ENCODE measurements at places on chromosomes 4 and X.

GRCh38 chr4:81648576-81649275 is 177.0 kb upstream of the RASGEF1B start:
- no peak for DNase-seq

GRCh38 chrX:20361890-20362262 is 95.2 kb upstream of the RPS6KA3 start:
- no peak for DNase-seq

DNA sequence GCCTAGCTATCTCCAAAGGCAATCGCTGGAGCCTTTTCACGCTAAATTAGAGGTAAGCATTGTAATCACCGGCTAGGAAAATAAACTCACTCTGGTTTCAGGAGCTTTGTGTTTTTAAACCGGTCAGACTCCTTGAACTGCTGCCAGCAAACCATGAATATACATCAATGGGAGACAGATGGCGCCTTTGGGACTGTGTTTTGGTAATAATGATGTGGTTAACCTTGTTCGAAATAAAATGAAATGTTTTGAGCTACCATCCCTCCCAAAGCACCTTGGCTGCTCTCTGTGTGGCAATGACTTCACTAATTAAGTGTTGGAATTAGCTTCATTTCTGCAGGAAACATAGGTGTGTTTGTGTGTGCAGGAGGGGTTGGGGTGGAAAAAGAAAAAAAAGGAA is 65.3 kb downstream of the CLNK start:
- peak; percentile 65 for DNase-seq

- DNase-seq = no peak
These were observed 11.9 kb upstream of the SH3KBP1 start for GRCh38 chrX:19899217-19899788.

GRCh38 chr4:182724414-182724813 is 192.8 kb downstream of the DCTD start:
- no peak for DNase-seq

- no peak for DNase-seq
These were observed 243.8 kb upstream of the LDB2 start for GRCh38 chr4:17142232-17142711.

DNA sequence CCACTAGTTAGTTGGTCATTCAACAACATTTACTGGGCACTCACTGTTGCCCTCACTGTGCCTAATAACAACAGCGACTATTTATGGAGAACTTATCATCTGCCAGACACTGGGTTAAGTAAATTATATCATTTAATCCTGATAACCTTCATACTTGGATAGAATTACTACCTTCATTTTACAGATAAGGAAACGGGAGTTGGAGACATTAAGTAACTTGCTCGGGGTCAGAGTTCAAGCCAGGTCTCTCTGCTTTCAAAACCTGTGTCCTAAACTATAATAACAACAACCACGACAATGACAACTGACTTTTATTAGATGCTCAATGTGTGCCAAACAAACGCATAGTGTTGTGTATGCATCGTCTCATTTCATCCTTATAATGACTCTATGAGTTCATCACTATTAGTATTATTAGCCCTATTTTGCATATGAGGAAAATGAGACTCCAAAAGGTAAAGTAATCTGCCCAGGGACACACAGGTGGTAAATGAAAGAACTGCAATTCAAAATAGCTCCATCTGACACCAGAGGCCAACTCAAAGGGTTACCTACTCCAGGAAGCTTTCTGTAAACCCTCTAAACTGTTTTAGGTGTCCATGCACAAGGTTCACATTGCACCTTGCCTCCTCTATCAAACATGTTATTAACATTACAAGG is 98.4 kb upstream of the ACSL4 start:
- no peak for DNase-seq

DNA sequence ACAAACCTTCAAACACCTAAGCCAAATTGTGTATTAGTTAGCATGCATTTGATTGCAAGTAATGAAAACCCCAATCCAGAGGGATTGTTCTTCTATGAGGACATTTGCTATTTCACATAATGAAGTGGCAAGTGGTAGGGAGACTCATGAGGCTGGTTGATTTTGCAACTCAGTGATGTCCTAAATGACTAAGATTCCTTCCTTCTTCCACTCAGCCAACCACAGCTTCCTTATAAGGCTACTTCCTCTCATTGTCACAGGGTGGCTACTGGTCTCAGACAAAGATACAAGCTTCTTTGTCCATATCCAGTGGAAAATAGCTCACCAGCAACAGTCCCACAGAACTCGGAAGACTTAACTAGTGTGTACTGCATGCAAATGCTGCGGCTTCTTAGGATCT is 5.3 kb upstream of the OTC start:
- no peak for DNase-seq

DNA sequence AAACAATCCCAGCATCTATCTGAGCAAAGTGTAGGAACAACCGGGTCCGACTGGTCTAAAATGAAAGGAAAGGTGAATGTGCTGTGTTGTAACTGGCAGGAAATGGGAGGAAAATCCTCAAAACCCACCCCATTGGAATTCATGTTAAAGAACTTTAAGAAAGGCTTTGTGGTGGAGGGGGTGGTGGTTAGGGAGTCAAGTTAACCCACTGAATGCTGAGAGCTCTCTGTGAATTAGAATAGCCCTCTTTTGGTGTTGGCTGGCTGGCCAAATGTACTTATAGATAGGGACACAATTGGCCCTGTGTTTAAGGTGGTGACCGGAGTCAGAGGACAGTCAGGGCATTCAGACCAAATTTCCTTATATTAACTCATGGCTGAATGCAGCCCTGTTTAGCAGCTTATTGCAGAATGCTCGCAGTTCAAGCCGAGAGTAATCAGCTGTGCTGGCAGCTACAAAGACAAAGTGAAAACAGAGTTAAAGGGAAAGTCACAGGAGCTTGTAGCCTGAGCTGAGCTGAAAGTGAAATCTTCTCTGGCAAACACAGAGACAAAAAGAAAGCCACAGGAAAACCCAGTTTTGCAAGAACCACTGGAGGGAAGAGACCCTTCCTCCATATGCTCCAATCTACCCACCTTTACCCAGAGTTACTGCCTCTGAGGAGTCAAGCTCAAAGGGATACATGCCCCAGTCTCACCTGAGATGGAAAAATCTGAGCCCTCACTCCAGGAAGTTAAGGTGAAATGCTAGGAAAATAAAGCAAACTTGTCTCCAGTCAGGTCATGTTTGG is 38.5 kb upstream of the UGT2B7 start:
- no peak for DNase-seq

- no peak for DNase-seq
These were observed at the start of gene MGARP for GRCh38 chr4:139279760-139280620. Gene MGARP (minus strand): TSS chr4:139280225. CDS start chr4:139280158, 67 bp downstream.

DNA sequence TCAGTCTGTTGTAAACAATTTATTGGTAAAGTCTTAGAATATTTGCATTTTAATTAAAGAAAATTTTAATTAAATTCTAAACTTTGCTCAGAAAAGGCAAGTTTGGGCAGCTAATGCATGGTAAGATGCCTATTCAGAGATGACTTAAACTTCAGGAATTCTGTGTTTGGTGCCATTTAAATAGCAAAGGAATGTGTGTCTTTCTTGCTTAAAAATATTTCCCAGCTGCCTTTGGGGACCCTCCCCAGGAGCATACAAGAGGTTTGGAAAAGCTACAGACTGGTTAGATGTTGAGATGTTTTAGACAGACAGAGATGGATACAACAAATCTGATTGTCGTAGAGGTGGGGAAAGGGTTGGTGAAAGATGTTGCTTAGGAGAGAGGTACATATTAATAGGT is 36.5 kb downstream of the AFF2 start:
- no peak for DNase-seq

- DNase-seq = no peak
These were observed 57.3 kb upstream of the CXCL8 start for GRCh38 chr4:73683033-73683432.

DNA sequence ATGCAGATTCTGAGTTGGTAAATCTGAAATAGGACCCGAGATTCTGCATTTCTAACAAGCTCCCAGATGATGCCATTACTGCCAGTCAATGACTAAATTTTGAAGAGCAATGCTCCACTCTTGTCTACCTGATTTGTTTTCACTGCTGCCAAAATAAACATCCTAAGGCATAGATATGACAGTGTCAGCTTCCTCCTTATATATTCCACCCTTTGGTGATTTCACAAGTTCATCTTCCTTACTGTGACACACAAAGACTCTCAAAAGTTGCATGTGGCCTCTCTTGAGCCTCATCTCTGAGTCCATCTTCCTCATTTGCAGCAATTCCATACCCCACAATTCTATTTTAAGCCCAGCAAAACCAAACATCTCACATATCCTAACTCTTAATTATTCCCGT is 110.9 kb downstream of the FBXW7 start:
- no peak for DNase-seq

- no peak for DNase-seq
These were observed at the start of gene PAK3 for GRCh38 chrX:111095974-111096895. Gene PAK3 (plus strand): TSS chrX:111096191. CDS start chrX:111123104, 26,913 bp downstream.

DNA sequence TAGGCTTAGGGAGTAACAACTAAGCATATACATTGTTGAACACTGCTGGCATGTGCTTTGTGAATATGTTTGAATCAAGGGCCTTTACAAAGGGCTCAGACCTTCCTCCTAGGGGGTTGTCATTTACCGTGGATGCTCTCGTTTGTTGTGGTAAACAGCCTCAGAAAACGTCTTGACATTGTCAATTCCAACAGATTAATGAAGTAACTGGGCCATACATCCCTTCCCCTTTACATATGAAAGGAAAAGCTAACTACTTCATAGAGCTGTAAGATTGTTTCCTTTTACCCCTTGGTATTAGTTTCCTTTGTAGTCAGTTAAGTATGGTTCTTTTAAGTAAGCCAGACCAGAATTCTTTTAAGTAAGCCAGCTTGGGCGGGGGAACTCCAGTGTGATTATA is 42.9 kb downstream of the FAT4 start:
- DNase-seq = no peak

DNA sequence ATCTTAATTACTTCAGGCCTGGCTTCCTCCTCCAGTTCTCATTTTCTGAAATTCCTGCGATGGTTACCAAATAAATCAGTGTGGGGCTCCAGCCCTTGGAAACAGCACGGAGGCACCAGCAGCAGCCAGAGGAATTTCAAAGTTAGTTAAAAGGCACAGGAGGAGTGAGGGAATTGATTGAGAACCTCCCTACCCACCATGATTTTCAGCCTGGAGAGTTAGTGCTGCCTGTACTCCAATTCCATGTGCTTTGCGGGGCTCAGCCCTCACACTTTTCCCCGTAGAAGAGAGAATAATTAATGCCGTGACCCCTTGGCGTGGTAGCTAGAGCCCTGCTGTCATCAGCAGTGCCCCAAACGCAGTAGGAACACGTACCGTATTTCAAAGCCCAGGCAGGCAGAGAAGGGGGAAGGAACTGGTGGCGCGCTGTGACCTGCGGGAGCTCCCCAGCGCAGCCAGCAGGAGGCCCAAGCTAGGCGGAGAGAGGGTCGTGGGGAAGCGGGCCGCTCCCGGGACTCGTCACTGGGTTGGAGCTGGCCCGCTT is 84.0 kb upstream of the IGFBP7 start:
- DNase-seq = no peak

DNA sequence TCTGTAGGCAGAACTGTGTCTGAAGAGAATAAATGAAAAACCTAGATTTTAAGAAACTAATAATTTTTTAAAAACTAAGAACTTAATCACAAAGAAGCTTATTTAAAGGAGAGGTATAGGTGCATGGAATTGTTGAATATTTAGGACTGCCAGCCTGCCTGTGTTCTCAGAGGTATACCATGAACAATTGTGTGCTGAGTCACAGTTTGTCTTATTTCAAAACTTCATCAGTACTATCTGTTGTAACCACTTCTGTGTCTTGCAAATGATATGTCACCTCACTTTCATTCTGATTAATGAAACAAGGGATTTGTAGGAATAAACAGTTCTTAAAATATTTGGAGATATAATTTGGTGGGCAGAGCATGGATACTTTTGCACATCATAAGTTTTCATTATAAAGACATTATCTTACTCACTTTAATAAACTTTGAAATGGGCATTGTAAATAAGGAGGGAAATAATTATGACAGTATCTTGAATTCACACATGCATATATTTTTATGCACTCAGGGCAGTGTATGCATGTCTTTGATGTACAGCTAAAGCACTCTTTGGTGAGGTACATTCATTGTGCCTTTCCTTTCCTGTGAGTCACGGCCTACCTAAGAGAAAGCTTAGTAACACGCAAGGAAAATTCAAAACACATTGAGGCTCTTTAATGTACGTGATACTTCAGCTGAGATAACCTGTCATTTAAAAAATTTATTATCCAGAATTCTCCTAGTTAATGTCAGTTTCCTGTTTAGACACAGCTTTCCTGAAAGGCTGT is 31.7 kb downstream of the STOX2 start:
- DNase-seq = no peak

GRCh38 chrX:1763294-1763693 is 148.4 kb downstream of the ASMT start:
- DNase-seq = no peak

- no peak for DNase-seq
These were observed 113.4 kb downstream of the CEP135 start for GRCh38 chr4:56062106-56062505.

DNA sequence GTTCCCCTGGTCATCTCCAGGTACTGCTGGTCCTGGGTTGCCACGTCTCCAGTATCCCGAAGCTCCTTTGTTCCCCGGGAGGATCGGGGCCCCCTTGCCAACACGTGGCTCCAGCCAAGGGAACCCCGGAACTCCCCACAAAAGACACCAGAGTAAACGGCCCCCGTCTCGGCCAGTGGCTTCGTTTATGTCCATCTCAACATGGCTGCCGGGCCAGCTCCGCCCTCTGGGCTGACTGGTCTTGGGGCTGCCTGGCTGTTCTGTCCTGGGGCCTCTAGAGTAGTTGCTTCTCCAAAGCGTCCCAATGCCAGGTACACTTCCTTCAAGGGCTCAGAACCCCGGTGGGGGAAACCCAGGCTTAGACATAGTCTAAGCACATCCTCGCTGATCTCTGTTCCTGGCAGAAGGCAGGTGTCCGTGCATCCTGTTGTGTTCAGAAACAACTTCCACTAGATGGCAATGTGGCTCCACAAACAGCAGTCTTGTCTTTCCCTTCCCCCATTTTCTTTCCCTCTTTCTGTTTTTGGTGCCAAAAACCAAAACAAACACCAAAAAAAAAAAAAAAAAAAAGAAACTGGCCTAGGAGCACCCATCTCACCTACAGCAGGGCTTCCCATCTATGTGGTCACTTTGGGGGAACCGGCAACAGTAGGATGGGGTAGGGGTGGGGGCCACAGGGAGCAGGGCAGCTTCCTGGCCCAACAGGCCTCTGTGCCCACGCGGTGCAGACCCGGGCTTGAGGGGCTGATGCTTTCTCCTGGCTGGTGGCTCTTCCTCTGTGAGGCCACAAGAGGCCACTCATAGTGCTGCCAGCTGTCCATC is 35.3 kb downstream of the NBDY start:
- peak; percentile 47 for DNase-seq

GRCh38 chr4:8350841-8351461 is 81.4 kb downstream of the HTRA3 start:
- no peak for DNase-seq

- no peak for DNase-seq
These were observed 51.4 kb downstream of the ENOX2 start for GRCh38 chrX:130851569-130851968.

Measured in smooth muscle cell of the brain vasculature (primary cell).